ENCODE measurements at places on chromosomes 3 and 15. TPM values are rescaled to one million over a fixed set of nuclear protein-coding genes. Genes with fewer than 3 reads are reported as not detected.

Gene PAK6
- polyA plus RNA-seq, result 8.3 TPM

Gene CA12
- polyA plus RNA-seq, result not detected

Gene MYLK
- polyA plus RNA-seq, result 3.7 TPM

Gene FRMD5
- polyA plus RNA-seq, result 0.75 TPM

Gene THPO
- not detected for polyA plus RNA-seq

Gene FBN1
- not detected for polyA plus RNA-seq

DNA sequence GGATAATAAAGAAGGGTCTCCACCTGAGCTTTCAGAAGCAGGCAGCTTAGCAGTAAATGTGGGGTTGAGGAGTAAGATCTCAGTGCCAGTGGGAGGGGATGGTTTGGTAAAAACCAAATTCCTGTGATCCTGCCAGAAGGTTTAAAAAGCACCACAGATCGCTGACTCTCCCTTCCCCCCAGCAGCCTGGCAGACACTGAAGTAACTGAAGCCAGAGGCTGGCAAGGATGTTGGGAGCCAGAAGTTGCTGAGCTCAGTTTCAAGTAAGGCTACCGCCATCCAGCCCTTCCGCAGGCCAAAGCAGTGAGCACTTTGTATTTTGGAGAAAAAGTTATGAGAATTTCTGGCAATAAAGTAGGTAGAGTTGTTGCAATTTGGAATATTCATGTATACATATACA is 246.4 kb downstream of the ZNF621 start:
- H3K36me3 ChIP-seq, result no peaks in the 10 kb centered on the region
- no peak overlapping the region for H3K4me3 ChIP-seq
- peaks cover 3% of the 10 kb centered on the region for H3K27me3 ChIP-seq
- DNase-seq, result no peak

DNA sequence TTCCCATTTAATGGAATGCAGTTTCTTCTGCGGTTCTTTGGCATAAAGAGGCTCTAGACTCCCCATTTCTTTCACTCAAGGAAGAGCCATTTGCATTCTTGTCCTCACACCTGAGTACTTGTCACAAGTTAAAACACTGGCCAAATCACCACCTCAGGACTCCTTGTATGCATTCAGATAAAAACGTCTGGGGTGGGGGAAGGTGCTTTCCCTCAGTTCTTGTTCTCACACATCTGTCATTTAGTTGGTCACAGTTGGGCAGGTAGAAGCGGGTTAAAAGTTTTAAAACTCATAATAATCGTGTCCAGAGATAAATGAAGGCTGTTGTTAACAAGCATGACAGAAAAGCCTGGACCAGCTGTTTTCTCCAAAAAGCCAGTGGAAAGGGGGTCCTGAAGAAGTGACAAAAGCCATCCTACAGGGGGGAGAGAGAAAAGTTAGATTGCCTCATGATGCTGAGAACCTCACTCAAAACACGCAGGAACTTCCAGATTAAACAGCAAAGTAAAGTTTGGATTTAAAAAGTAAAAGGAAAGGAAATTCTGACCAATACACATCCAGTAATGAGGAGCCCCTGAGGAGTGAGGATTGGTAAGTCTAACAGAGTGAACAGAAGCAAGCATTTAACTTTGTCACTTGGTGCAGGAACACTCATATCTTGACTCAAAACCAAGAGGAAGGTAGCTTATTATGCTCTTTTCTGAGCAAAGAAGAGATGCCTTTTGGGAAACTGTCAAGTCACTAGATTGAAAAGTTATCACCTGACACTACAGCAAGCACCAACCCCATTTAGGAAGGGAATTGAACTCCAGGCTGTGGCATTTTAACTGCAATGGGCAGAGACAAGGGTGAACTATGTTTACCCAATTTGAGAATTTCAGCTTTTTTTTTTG is 2.8 kb downstream of the BCL2L10 start:
- H3K4me1 ChIP-seq, result no peaks in the 10 kb centered on the region
- peaks cover 7% of the 10 kb centered on the region for H3K27me3 ChIP-seq
- DNase-seq, result no peak
- H3K36me3 ChIP-seq, result no peaks in the 10 kb centered on the region
- H3K27ac ChIP-seq, result no peak overlapping the region

GRCh38 chr15:50260969-50261496 is 4.5 kb downstream of the HDC start:
- H3K36me3 ChIP-seq, result no peaks in the 10 kb centered on the region
- peaks cover 48% of the 10 kb centered on the region for H3K4me1 ChIP-seq
- H3K27ac ChIP-seq, result peak overlapping the region; percentile 84

GRCh38 chr15:71945012-71945411 is 134.7 kb downstream of the NR2E3 start:
- no peak for DNase-seq
- no peaks in the 10 kb centered on the region for H3K4me1 ChIP-seq
- H3K4me3 ChIP-seq, result no peak overlapping the region
- no peak overlapping the region for H3K27ac ChIP-seq
- H3K27me3 ChIP-seq, result no peaks in the 10 kb centered on the region
- peaks cover 3% of the 10 kb centered on the region for H3K36me3 ChIP-seq

DNA sequence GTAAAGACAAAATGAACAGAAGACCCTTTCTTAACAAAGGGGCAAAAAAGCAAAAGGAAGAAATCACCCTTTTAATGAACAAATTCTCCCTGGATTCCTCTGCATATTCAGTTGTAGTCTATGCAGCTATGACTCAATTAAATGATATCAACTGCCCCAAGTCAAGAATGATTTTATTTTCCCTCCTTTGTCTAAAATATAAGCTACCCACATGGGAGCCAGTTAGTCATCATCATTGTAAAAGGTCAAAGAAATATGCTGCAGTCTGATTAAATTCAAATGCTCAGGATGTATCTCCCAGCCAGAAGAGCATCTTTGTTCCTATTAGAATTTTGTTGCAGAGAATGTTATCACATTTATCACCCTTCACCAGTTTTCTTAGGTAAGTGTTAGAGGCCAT is 84.0 kb downstream of the SST start:
- no peak for DNase-seq
- H3K36me3 ChIP-seq, result no peaks in the 10 kb centered on the region
- no peak overlapping the region for H3K27ac ChIP-seq
- H3K27me3 ChIP-seq, result peaks cover 3% of the 10 kb centered on the region
- H3K4me1 ChIP-seq, result no peaks in the 10 kb centered on the region

DNA sequence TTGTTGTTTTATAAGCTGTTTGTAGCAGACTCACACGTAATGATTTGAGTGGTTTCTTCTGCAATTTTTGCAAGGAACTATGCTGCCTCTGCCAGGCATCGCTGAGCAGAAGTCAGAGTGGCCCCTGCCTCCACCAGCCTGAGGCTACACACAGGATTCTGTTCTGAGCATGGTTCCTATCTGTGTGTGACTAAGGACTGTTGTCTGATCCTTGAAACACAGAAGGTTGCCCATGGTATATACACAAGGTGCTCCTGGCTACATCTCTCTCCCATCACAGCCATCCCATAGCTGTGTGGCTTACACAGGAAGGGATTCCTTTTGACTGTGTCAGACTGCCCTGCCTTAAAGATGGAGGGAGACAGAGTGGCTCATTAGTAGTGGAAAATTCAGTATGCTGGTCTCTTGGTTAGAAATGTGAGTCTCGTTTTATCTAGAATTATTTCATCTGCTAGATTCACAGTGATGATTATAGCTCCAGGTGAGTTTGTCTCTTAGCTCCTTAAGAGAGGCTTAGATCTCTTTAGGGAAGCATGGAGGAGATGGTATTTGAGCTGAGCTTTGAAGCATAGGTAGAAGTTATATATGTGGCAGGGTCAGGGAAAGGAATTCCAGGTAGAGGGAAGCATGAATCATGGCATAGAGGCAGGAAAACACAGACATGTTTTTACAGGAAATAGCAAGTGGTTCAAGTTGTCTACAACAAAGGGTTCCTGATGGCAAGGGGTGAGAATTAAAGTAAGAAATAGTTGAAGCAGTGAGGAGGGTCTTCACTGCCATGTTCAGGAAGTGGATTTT is 37.5 kb downstream of the SNAPC5 start:
- peaks cover 20% of the 10 kb centered on the region for H3K4me1 ChIP-seq
- H3K27ac ChIP-seq, result peak overlapping the region; percentile 62
- H3K36me3 ChIP-seq, result no peaks in the 10 kb centered on the region
- peak overlapping the region; percentile 4 for H3K4me3 ChIP-seq
- no peak for DNase-seq

- no peak for DNase-seq
- H3K4me1 ChIP-seq, result no peaks in the 10 kb centered on the region
Observed at GRCh38 chr3:190024912-190025311, 95.8 kb downstream of the P3H2 start.

- no peaks in the 10 kb centered on the region for H3K36me3 ChIP-seq
- H3K27me3 ChIP-seq, result peaks cover 4% of the 10 kb centered on the region
- no peak overlapping the region for H3K27ac ChIP-seq
- no peak for DNase-seq
Observed at GRCh38 chr3:36381311-36381956, 1.1 kb downstream of the STAC start.

DNA sequence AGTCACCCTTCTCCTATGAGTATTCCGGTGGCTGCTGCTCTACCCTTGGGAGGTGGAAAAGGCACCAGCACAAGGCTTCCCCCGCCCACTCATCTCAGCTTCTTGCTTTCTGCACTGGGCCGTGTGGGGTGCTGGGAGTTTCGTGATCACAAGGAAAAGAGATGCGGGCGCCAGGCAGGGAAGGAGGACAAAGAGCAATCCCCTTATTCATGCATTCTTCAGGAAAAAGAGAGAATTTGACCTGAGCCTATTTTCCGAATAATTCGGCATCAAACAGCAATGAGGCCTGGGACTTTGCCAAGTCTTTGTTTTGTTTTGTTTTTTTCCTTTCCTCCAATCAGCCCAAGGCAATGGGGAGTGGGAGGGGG is 102.2 kb upstream of the LPP start:
- peaks cover 34% of the 10 kb centered on the region for H3K4me1 ChIP-seq
- DNase-seq, result no peak
- H3K36me3 ChIP-seq, result no peaks in the 10 kb centered on the region
- H3K27me3 ChIP-seq, result peaks cover 6% of the 10 kb centered on the region
- no peak overlapping the region for H3K4me3 ChIP-seq
- no peak overlapping the region for H3K27ac ChIP-seq

DNA sequence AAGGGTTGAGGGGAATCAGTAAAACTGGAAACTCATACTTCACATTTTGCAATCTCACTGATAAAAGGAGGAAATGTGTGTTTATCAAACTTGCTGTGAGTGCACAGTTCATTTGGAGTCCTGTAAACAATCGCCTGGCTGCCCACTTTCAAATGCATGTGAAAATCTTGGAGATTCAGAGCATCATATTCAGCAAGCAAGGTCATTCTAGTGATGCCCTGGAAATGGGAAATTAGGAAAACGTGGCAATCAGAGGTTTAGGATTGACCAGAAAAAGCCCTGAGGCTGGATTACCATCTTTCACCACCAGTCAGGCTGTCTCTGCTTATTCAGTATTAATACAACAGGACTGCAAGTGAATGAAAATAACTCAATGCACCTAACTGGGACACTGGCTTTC is 23.9 kb downstream of the DPH6 start:
- H3K27ac ChIP-seq, result no peak overlapping the region
- no peak for DNase-seq
- H3K36me3 ChIP-seq, result peaks cover 4% of the 10 kb centered on the region
- H3K4me1 ChIP-seq, result no peaks in the 10 kb centered on the region

- no peak overlapping the region for H3K27ac ChIP-seq
- H3K4me1 ChIP-seq, result no peaks in the 10 kb centered on the region
- peaks cover 6% of the 10 kb centered on the region for H3K27me3 ChIP-seq
Observed at GRCh38 chr15:75770131-75770530, 57.5 kb upstream of the CSPG4 start.

- no peak overlapping the region for H3K4me3 ChIP-seq
- peak; percentile 22 for DNase-seq
- H3K36me3 ChIP-seq, result no peaks in the 10 kb centered on the region
- no peak overlapping the region for H3K27ac ChIP-seq
Observed at GRCh38 chr15:37995461-37996347, 61.3 kb downstream of the TMCO5A start.

GRCh38 chr3:183951459-183951858 is 66.2 kb downstream of the ABCC5 start:
- H3K27me3 ChIP-seq, result no peaks in the 10 kb centered on the region
- no peaks in the 10 kb centered on the region for H3K4me1 ChIP-seq
- DNase-seq, result no peak

Data from immature natural killer cell (primary cell).